Urinary bladder (tissue), 4 donors: ENCODE measurements at places on chromosomes 2 and 18. TPM values are rescaled to one million over a fixed set of nuclear protein-coding genes. Genes with fewer than 3 reads are reported as not detected.

GRCh38 chr2:107027810-107028209, 141.8 kb upstream of the ST6GAL2 start:
- DNase-seq: no peak

- DNase-seq: no peak
Observed at GRCh38 chr2:209988010-209988409, 14.4 kb upstream of the RPE start.

DOCK10 gene
- 41.2 TPM for total RNA-seq

DNA sequence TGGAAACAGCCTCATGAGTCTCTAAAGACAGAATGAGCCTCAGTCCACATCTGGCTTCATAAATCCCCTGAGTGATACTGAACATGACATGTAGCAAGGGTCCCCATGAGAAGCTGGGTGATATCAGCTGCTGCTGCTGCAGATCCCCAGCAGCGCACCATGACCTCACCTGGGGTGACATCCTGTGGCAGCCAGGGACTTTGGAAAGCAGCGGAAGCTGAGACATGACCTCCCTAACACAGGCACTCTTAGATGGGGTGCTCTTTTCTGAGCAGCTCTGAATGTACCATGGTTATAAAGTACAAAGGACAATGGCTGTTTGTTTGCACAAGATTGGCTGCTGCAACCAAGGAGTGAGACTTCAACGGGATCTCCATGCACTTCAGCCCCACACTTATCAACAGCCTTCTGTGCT, 74.7 kb upstream of the TMEM200C start:
- no peak for DNase-seq

DNA sequence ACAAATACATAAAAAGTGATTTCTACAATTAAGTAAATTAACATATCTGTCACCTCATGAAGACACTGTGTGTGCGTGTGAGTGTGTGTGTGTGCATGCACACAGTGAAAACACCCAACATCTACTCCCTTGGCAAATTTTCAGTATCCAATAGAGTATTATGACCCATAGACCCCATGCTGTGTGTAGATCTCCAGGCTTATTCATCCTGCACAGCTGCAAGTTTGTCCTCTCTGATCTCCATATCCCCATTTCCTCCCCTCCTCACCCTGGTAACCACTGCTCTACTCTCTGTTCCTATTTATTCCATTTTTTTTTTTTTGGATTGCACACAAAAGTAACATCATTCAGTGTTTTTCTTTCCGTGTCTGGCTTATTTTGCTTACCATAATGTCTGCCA, 391.0 kb downstream of the SOX11 start:
- DNase-seq: no peak

GRCh38 chr2:182088681-182089320, 103.1 kb downstream of the PPP1R1C start:
- DNase-seq: no peak

- DNase-seq: no peak
Observed at GRCh38 chr2:172908275-172908674, 167.4 kb upstream of the MAP3K20 start.

- DNase-seq: no peak
Observed at GRCh38 chr2:186327251-186327868, 158.7 kb upstream of the ZC3H15 start.

C1GALT1C1L gene
- 2.2 TPM for total RNA-seq

- no peak for DNase-seq
Observed at GRCh38 chr2:215487002-215487372, 51.1 kb upstream of the FN1 start.

GRCh38 chr2:165009466-165009865, 54.1 kb upstream of the SLC38A11 start:
- no peak for DNase-seq

GALNT14 gene
- 2.9 TPM for total RNA-seq

- no peak for DNase-seq
Observed at GRCh38 chr2:44707945-44708660, 233.4 kb upstream of the SIX3 start.

DNA sequence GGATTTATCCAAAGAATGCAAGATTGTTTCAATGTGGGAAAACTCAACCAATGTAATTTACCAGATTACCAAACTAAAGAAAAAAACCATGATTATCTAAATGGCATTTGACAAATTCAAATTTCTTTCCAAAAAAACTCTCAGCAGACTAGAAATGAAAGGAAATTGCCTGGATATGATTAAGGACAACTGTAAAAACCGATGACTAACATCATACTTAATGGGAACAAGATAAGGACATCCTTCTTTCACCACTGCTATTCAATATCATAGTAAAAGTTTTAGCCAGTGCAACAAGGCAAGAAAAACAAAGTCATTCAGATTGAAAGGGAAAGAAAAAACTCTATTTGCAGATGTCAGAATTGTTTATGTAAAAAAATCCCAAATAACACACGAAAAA, 4.4 kb upstream of the CCDC150 start:
- no peak for DNase-seq

- peak; percentile 93 for DNase-seq
Observed at GRCh38 chr2:121736462-121737336, at the start of gene NIFK. TSS of gene NIFK (minus strand) at chr2:121736875. CDS start at chr2:121736850, 25 bp downstream.

DNA sequence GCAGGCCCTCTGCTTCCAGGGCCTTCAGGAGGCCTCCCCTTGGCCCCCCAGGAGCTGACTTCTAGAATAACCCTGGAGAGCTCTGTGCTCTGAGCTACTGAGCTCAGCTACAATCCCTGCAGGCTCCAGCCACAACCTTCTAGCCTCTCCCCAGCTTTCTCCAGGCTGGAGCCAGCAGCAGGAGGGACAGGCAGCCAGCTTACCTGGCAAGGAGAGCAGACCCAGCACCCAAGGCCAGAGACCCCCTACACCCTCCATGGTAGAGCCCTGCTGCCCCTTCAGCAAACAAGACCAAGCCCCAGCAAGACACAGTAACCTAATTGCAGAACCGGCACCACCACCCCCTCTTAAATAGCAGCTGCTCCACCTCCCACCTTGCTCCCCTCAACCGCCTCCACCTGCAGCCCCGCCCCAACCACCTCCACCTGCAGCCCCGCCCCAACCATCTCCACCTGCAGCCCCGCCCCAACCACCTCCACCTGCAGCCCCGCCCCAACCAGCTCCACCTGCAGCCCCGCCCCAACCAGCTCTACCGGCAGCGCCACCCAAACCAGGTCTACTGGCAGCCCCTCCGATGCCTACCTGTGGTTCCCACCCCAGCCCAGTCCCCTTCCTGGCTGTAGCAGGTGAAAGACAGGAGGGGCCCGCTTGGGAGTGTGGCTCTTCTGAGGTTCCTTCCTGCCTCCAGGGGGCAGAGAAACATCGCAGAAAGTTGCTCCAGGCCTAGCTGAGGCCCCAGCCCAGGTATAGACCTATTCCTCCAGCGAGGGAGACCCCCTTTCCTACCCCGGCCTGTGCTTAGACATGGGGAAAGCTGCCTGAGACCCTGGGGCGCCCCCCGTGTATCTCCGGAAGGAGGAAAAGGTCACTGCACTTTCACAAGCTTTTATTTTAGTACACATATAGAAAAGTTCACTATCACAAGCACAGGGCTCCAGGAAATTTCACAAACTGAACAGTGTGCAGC, at the start of gene ASTL:
Gene ASTL, minus strand, starts transcription at position 324 of the 967 bp plus-strand sequence. Its CDS starts 66 bp downstream, at position 258.
- peak; percentile 60 for DNase-seq

SP5 gene
- total RNA-seq: 0.42 TPM

MFSD6 gene
- total RNA-seq: 16.3 TPM

GRCh38 chr2:100924122-100924519, 78.0 kb upstream of the RPL31 start:
- no peak for DNase-seq

DNA sequence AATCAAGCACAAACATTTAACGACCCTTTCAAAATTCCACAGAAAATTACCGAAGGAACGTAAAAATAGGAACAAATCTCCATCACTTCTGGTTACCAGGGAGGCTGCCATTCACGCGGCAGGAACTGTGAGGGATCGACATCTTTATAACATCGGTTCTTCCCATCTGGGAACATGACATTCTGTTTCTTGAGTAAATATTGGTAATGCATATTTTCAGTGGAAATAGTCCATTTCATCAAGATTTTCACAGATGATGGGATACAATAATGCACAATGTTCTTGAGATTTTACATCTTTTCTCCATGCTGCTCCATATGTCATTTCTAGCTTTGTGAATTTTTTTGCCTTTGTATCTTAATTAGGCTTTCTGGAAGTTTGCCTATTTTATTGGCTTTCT, 10.0 kb downstream of the ADD2 start:
- no peak for DNase-seq

DNA sequence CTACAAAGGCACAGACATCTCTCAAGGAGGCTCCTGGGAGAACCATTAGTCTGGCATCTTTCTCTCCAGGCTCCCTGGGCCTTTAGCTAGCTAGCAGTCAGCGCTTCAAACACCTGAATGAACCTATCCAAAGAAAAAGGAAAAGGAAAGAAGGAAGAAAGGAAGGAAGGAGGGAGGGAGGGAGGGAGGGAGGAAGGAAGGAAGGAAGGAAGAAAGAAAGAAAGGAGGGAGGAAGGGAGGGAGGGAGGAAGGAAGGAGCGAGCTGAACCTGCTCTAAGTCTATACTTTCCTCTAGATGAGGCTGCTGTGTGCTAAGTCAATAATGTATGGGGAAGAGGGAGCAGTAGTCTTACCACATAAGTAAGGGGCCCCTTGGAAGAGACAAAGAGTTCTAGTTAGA, 5.1 kb upstream of the BCL11A start:
- DNase-seq: no peak

XIRP2 gene
- total RNA-seq: 5.8 TPM

DNA sequence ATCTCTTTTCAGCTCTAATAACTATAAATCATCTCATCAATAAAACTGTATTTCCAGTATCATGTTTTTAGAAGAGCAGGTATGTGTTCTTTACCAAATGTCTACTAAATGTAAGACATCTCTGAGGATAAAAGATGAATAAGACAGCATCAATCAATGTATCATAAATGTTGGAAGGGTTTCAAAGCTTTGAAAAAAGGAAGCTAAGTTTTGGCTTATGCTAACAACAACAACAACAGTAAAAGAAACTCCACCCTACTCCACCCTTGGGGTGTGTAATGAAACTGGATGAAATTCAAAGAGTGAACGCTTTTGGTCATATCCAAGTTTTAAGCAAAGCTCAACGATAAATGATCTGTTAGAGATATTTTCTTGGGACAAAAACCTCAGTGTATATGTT, 17.1 kb downstream of the PRKD3 start:
- DNase-seq: no peak

DNA sequence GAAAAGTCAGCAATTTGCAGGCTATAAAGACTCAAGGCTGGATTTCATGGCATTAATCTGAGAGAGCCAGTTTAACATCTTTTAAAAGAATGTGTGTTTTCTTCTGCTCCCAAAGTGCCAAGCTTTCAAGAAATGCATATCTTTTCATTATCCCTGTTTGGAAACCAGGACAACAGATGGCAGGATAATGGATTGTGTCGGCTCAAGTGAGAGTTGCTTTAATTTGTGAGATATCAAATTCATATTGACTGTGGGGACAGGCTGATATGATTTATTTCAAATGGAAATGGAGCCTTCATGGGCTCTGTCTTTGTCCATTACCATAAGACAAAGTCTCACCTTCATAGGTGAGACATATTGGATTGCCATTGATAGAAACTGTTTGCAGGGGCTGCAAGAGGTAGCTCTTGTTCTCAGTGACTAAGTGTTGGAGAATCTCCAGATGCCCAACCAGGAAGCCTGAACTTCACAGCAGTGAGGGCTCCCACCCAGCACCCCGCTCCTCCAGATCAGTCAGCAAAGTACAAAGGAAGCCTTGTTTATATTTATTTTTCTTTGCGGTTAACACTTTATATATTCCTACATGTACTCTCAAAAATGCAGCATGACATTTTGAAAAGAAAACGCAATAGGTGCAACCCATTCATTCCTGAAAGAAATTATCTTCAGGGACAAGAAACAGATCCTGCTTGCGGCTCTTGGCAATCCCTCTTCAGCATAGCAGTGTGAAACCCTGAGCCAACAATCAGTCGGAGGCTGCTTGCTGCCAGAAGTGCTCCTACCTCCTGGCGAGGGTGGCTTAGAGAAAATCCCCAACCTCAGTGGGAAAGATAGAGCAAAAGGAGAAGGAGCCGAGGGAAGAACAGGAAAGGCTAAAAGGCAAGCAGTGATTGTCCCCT, 65.8 kb upstream of the ATL2 start:
- DNase-seq: no peak

GRCh38 chr2:195730912-195731311, 73.9 kb downstream of the SLC39A10 start:
- no peak for DNase-seq

CFC1 gene
- total RNA-seq: not detected

ATG16L1 gene
- 29.5 TPM for total RNA-seq

DNA sequence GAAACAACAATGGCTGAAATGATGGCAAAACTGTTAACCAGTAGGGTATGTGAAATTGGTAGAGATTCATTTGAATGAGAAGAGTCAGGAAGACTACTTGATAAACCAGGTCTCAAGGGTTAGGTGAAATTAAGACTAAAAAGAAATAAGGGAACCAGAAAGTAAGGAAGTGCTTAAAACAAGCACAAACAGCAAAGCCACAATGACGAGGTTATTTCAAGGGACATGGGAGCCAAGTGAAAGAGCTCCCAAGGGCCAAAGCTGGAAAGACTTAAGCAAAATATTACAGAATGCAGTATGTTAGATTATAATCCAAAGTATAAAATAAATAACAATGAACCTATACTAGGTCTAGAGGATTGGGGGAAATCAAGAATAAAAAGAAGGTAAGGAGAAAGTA, 19.3 kb upstream of the CD302 start:
- no peak for DNase-seq

ACTR3 gene
- total RNA-seq: 151 TPM

DNA sequence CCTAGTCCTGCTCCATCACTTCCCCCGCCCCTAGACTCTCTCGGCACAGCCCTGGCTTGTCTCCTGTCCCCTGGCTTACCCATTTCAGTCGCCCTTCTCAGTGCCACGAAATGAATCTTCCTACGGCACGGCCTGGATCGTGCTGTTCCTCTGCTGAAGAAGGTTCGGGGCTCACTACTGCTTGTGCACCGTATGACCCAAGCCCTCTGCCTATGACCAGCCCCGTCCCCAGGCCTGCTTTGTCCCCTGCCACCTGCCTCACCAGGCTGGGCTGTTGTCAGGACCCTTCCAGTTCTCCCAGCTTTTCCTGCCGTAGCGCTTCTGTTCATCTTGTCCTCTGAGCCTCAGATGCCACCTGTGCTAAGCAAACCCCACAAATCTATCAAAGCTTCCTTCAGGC, 13.9 kb downstream of the CHMP1B start:
- no peak for DNase-seq

DNA sequence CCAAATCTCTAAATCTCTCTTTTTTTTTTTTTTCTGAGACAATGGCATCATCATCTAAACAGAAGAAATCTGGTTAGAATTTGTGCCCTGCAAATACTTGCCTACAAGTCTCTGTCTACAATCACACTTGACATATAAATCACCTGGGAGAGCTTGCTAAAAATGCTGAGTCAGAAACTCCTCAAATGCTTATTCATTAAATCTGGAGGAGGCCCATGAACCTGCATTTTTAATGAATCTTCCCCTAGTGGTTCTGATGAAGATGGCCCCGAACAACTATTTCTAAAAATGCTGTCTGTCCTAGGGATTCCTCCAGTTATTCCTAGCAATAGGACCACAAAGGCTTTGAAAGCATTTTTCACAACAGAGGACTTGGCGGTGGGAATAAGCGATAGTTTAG, 1.6 kb upstream of the CSRNP3 start:
- no peak for DNase-seq

OR6B2 gene
- total RNA-seq: not detected

SERPINB3 gene
- total RNA-seq: 0.16 TPM
